ENCODE measurements at places on chromosomes 2 and 18.

DNA sequence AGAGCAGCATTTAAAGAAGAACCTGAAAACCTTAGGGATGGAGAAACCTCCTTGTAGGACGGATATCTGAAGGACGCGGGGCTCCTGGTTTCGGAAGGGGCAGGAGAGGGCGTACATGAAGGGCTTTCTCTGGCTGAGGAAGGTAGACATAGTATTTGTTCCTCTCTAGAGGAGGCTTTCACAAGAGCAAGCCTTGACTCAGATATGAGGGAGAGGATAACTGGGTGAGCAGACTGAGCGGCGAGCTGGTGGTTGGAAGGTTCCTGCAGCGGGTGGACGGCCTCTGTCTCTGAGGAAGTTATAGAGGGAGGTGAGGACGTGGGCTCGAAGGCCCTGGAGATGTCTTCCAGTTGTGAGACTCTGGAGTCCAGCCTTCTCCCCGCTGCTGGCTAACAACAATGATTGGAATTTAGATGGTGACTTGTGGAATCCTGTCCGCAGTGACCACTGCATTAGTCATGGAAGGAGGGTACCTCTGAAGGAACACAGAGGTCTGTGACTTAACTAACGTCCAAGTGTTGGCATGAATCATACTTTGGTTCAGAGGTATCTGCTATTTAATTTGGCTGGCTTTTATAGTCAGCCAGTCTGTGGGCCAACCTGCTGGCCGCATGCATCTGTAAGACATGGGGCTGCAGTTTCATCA is 80.9 kb downstream of the ASAP2 start:
- peak; percentile 91 for DNase-seq

GRCh38 chr2:152336854-152337510 is 2.0 kb downstream of the FMNL2 start:
- peak; percentile 84 for DNase-seq

DNA sequence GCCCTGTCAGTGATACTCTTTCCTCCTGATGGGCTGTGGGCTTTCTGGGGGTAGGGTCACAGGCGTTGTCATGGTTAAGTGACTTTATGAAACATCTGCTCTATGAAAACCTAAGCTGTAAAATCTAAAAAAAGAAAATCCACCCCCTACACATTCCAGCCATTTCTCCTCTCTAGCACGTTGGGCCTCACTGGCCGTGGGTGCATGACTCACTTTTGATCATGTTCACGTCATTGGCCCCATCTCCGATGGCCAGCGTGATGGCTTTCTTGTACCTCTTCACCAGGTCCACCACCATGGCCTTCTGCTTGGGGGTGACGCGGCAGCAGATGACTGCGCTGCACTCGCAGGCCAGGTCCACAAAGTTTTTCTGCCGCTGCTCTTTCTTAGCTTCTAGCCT is 39.3 kb upstream of the NARS1 start:
- DNase-seq = peak; percentile 80

- no peak for DNase-seq
These were observed 146.6 kb downstream of the ERBB4 start for GRCh38 chr2:212392043-212392442.

DNA sequence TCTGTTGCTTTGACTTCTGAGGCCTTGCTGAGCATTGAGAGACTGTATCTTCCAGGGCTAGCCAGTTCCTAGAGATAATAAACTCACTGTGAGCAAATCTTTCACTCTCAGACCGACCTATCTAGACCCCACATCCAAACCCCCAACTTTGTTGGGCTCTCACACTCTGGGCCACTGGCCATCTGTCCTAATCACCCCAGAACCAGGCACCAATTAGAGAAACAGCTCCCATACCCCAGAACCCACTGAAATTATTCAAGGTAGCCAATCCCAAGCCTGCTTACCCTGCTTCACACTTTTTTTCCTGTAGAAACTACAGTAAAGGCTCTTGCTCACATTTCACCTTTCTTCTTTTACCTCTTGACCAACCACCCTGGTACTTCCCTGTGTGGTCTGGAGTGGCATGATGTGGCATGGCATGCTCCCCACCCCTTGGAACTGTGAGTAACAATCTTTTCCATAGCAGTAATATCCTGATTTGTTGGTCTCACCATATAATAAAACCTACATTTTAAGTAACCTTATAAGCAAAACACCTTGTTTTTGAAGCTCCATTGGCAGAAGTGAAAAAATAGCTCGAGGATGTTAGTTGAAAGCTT is 55.2 kb downstream of the ANKRD12 start:
- no peak for DNase-seq

DNA sequence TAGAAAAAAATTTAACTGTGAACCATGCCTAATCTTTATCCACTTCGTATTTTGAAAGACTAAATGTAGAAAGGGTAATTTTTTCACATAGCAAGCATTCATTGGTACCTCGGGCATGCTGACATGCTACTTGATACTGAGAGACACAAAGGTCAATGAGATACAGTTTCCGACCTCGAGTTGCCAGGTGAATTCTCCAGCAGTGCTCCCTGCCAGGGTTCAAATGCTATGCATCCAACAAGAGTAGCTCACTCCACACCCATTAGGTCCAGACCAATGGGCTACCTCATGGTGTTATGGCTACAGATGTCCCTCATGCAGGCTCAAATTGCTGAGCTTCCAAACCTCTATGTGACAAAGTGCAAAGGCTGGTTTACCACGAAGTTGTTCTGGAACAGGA is 305.8 kb downstream of the PIEZO2 start:
- DNase-seq = no peak

DNA sequence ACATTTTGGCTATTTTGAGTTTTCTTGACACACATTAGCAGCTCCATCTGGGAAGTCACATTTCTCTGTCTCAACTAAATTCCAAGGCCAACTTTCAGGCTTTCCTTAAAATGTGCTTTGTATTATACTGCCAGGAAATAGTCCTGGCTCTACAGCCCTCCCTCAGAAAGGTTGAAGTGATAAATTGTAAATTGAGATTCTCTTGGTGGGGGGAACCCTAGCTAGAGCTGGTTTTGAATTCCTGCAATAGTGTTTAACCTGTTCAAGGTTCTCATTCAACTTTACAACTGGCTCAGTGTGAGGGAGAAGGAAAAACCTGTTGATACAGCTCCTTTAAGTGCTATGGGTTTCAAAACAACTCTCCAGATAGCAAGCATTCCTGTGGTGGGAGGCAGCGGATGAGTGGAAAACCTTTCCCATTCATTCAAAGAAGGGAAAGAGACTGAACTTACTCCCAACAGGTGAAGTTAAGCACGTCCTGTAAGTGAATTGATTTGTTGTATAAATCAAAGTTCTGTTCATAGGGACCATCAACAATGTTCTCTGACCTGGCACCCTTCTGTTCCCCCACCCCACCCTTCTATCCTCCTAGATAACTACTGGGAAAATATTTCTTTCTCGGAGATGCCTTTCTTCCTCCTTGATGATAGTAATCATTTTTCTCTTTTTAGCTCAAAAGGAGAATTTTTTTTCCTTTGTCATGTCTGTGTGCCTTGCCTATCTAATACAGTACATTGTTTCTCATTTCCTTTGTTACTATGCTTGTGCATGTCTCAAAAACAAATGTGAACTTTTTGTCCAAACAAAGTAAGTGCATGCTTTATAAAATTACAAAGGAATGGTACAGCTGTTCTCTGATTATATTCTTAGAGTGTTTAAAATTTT is 44.2 kb upstream of the SLC39A10 start:
- DNase-seq = peak; percentile 71

- DNase-seq = no peak
These were observed 214.5 kb upstream of the CTAGE1 start for GRCh38 chr18:22632191-22632590.

GRCh38 chr2:72780477-72780876 is 45.4 kb downstream of the EXOC6B start:
- peak; percentile 68 for DNase-seq

DNA sequence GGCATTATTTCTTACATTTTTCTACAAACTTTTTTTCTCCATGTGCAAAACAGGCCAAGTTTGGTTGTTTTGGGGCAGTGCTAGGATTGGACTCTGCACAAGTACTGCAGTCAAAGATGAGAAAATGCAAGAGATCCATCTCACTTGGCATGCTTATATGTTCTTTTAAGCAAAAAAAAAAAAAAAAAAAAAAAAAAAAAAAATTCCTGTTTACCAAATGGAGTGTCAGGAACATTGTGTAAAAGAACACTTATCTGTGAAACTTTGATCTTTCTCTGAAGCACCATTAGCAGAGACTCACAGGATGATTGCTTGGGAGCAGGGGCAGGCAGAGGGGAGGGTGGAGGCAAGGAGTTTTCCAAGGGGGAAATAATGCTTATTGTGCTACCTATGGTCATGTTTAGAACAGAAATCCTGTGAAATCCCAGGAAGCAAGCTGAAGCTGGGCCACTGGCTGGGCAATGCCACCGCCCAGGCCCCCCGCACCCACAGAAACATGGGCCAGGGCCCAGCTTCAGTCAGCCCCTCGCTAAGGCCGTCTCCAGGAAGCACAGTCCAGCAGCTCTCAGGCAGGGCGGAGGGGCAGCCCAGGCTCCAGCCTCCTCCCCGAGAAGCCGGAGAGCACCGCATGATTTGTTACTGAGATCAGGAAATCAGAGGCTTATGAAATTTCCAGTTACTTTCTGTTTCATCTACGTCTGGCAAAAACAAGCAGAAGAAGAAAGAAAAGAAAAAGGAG is 229.4 kb downstream of the ZNF516 start:
- DNase-seq = peak; percentile 66

DNA sequence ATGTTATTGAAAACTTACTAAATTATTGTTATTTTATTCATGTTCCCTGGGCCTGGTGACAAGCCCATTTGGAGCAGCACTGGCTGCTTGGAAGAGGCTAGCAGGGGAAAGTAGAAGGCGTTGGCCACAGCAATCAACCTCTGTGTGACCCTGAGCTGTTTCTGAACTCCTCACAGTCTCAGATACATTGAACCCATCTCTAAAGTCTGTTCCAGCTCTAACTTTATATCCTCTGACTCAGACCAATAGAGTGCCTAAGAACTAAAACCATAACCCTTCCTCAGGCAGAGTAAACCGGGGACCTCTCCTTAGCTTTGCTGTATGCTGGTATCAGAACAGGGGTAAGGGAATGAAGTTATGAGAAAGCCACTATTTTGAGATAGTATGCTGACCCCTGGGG is 96.4 kb upstream of the NOL4 start:
- DNase-seq = no peak

GRCh38 chr2:164981217-164981990 is 26.1 kb upstream of the SLC38A11 start:
- DNase-seq = peak; percentile 59

DNA sequence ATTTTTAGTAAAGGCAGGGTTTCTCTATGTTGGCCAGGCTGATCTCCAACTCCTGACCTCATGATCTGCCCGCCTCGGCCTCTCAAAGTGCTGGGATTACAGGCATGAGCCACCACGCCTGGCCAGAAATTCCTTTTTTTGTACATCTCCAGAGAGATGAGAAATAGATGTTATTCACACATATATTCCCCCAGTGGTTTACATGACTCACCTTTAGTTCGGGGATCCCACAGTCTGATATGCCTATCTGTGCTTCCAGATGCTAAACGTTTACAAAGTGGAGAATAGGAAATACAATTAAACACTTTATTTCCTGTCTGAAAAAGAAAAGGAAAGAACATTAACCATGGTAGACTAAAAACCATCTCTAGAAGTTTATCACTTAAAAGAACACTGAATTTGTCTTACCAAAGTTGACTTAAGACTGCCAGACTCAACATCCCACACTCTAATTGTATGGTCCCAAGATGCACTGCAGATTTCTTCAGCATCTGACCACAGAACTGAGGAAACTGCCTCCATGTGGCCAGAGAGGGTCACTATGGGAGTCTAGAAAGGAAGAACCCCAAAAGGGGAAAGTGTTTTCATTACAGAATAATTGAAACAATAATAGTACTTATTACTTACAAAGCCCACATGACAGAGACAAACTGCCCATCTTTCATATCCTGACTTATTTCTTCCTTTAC is 12.6 kb upstream of the ICA1L start:
- peak; percentile 5 for DNase-seq

- DNase-seq = no peak
These were observed 222.3 kb downstream of the MYT1L start for GRCh38 chr2:2108756-2109155.

DNA sequence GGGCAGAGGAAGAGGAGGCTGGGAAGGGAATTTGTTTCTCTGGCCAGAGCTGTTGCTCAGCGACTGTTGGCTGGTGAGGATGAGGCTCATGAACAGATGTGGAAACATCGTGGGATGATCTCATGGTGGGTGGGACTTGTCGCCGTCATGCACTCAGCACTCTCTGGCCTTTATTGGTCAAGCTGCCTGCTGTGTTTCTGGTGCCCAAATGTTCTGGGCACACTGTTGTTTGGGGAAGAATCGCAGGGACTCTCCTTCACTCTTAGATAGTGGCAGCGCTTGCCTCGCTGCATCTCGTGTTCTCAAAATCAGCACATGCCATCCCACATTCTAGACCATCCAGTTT is 145.6 kb downstream of the AGAP1 start:
- DNase-seq = peak; percentile 93

- peak; percentile 47 for DNase-seq
These were observed 88.0 kb downstream of the LTBP1 start for GRCh38 chr2:33034784-33035183.

DNA sequence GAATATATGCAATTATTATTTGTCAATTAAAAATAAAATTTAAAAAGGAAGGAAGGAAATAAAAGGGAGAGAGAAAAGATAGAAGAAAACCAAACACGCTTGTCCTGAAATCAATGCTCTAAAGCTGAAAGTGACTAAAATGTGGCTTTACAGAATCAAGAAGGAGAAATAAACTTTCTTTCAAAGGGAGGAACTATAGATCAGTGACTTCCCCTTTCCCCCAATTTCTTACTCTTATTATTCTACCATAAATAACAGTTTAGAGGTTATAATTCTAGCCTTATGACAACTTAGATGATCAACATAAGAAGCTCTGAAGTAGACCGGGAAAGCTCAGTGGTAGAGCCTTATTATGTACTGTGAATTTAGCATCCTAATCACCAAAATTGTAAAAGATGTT is 122.5 kb downstream of the ARHGAP15 start:
- no peak for DNase-seq

- DNase-seq = no peak
These were observed 43.9 kb upstream of the GALR1 start for GRCh38 chr18:77205769-77206168.

- DNase-seq = no peak
These were observed 33.2 kb upstream of the MYO3B start for GRCh38 chr2:170144761-170145160.

- DNase-seq = peak; percentile 50
These were observed 13.3 kb downstream of the TWIST2 start for GRCh38 chr2:238861013-238861730.

- no peak for DNase-seq
These were observed 41.7 kb downstream of the INPP5D start for GRCh38 chr2:233101816-233102215.

Measured in fibroblast of villous mesenchyme (primary cell).